ENCODE measurements at places on chromosomes 2 and 18.

DNA sequence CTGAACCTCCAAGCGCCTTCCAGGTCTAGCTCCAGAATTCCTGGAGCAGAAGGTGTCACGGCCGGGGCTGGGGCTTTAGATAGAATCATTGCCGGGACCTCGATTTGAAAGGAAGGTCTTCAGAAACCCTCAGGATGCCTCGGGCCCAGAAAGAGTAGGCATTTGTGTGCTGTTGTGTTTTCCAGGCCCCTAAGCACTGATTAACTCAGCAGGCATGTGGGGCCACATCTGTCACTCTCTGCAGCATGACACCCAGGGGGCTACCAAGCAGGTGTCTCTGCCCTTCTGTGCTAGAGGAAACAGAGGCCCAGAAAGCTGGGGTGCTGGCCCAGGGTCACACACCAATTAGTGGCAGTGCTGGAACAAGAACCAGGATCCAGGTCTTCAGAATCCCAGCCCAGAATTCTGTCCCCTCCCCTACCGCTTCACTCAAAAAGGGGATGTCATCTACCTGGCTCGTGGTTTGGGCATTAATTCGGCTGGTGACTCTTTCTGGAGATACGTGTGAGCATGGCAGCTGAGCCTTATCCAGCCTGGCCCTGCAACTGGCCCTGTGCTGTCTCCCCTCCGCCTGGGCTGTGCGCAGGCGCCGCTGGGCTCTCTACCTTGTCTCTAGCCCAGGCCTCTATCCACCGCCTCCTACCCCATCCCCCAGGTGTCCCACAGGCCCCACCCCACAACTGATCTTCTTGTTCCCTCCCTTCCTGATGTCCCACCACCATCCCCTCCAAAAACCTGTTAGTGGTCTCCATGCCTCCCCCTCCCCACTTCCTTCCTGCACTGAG is 245.4 kb downstream of the ATAD2B start:
- no peak for DNase-seq

DNA sequence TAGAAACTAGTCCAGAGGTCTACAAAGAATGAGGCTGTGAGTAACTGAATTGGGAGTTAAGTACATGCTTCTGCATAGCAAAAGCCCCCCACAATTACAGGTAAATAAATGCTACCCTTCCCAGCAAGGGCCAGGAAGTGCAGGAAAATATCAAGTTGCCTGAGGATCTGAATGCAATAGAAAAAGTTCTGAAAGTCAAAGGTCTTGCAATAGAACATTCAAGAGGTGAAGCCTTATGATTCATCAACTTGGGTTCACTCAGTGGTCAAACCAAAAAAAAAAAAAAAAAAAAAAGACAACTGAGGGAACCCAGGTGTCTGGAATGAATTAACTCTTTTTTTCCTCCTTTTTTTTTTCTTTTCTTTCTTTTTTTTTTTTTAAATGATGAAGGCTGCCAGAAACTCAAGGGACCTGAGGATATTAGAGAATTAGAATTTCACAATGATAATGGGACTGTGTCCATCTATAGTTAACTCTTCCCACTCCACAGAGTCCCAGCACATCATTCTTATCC is 42.9 kb upstream of the RFX8 start:
- DNase-seq = no peak

- DNase-seq = no peak
These were observed 27.8 kb upstream of the TNS1 start for GRCh38 chr2:218030409-218031195.

DNA sequence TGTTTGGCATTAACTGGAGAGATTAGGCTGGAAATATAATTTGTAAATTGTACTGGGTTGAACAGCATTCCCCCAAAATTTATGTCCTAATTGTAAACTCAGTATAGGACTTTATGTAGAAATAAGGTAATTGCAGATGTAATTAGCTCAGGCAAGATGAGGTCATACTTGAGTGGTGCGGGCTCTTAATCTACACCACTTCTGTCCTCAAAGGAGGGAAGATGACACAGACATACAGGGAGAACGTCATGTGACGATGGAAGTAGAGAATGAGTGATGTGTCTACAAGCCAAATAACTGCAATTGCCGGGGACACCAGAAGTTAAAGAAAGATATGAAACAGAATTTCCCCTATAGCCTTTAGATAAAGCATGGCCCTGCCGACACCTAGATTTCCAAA is 1501.1 kb upstream of the PIK3C3 start:
- no peak for DNase-seq

GRCh38 chr2:132955871-132956615 is 286.0 kb upstream of the LYPD1 start:
- no peak for DNase-seq

DNA sequence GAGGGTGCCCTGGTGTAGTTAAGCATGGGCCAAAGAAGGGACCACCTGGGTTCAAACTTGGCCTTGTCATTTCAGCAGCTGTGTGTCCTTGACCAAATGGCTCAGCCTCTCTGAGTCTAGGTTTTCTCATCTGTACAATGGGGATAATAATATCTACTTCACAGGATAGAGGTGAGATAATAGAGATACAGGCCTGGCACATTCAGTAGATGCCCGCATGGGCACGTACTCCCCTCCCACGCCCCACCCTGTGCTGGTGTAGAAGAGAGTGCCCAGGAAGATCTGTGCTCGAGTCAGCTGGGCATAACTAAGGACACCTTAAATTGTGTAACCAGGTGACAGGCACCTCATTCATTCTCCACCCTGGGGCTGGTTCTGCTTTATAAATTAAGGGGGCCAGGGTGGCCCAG is 8.4 kb upstream of the TMEM185B start:
- DNase-seq = no peak

GRCh38 chr2:26587994-26588393 is 53.2 kb downstream of the CIB4 start:
- no peak for DNase-seq

GRCh38 chr18:12009581-12010140 is 28.4 kb downstream of the IMPA2 start:
- no peak for DNase-seq

Data from stimulated activated CD8-positive, alpha-beta memory T cell treated with anti-CD3 and anti-CD28 coated beads, Interleukin-15, amount 100 ng/mL, for 1 hour (primary cell).